ENCODE measurements at places on chromosomes 13 and 19. TPM values are rescaled to one million over a fixed set of nuclear protein-coding genes. Genes with fewer than 3 reads are reported as not detected.

The TEX26 gene
- total RNA-seq: not detected

The KLC3 gene
- 3.4 TPM for total RNA-seq

The SLC5A5 gene
- not detected for total RNA-seq

The ITM2B gene
- total RNA-seq: 632 TPM

The NKPD1 gene
- total RNA-seq: 4.1 TPM

The PODNL1 gene
- total RNA-seq: 0.50 TPM

The TUBA3C gene
- 87.1 TPM for total RNA-seq

The SHISA7 gene
- not detected for total RNA-seq

The TEX29 gene
- not detected for total RNA-seq

The MBD3L2 gene
- not detected for total RNA-seq

The PRRG2 gene
- 22.5 TPM for total RNA-seq

The CYP4F3 gene
- 2.0 TPM for total RNA-seq

The C5AR2 gene
- total RNA-seq: 1.9 TPM

The ZNF91 gene
- total RNA-seq: 70.4 TPM

The SRRM5 gene
- total RNA-seq: 0.28 TPM

The PLEKHF1 gene
- 64.4 TPM for total RNA-seq

Data from prostate gland (tissue), 2 donors.